CD4-positive, alpha-beta T cell treated with Interleukin-1 beta for 1 hour (primary cell): ENCODE measurements at places on chromosomes 1 and 21.

GRCh38 chr1:203271018-203271743 lies 34.1 kb upstream of the BTG2 start:
- peak; percentile 80 for DNase-seq

- DNase-seq = peak; percentile 68
Observed at GRCh38 chr21:34029743-34030528, 43.4 kb upstream of the MRPS6 start.

DNA sequence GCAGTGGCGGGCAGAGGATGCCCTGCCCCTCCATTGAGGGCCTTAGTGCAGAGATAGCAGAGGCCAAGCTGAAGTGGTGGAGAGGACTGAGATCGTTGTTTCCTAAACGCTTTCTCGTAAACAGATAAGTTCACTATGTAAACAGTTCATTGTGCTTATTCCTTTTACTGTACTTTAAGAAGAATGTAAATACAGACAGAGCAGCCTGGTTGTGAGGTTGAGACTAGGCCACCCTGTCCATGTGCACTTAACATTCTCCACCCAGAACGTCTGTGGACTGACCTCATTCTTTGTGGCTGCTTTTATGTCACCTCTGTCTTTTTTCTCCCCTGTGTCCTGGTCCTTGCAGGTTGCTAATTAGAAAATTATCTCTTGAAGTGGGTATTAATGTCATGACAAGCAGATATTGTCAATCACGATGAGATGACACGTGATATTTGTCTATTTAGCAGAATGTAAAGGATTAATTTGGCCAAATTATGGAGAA lies 8.5 kb downstream of the CENPS start:
- no peak for DNase-seq

- peak; percentile 64 for DNase-seq
Observed at GRCh38 chr1:113042285-113043143, 30.5 kb upstream of the LRIG2 start.

GRCh38 chr1:30345491-30346130 lies 377.8 kb downstream of the MATN1 start:
- DNase-seq = no peak

DNA sequence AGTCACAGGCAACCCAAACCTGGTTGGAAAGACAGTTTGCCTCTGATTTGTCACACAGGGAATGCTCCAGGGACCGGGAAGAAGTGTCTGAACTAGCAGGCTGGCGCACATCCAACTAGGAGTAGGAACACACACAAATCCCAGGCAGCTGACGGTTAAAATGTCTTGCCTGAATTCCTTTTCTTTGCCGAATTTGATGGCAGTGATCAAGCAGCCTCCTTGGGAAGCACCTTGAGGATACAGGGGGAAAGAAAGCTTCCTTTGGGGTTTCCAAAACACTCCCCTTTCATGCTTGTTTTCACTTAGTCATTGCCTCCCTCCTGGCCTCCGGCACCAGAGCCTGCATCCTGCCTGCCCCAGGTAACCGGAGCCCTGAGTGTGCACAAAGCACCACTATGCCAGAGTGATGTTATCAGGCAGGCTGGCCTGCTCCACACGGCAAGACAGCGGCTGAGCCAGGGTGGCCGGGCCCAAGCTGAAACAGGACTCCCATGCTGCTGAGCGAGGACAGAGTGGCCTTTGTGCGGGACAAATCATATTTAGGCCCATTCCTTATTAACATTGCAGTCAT lies 193.8 kb downstream of the LMX1A start:
- DNase-seq = no peak

GRCh38 chr1:112997781-112998180 lies 41.8 kb upstream of the SLC16A1 start:
- DNase-seq = no peak

- DNase-seq = no peak
Observed at GRCh38 chr1:40630488-40631223, 34.8 kb downstream of the RIMS3 start.

GRCh38 chr1:63403386-63403785 lies 36.0 kb downstream of the ALG6 start:
- no peak for DNase-seq

- no peak for DNase-seq
Observed at GRCh38 chr1:203932556-203932955, 71.2 kb downstream of the SNRPE start.

DNA sequence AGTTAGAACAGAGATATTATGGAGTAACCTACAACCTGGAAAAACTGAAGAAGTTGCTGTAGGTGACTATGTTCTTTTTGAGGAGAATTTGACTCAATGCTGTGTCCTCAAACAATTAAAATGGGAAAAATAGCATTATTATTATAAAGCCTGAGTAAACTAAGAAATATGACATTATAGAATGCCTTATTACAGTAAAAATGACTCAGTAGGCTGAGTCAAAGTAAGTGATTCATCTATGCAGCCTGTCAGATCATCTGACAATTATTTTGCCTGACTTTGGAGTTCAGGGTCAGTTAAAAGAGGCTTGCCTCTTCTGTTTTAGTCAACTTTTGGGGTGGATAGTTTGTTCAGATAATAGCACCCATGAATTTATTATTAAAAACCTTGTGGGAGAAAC lies 150.8 kb upstream of the PTGFR start:
- no peak for DNase-seq

GRCh38 chr1:150487763-150488115 lies 520 bp downstream of the TARS2 start:
- DNase-seq = no peak

GRCh38 chr1:91591175-91591974 lies 90.7 kb downstream of the CDC7 start:
- no peak for DNase-seq

DNA sequence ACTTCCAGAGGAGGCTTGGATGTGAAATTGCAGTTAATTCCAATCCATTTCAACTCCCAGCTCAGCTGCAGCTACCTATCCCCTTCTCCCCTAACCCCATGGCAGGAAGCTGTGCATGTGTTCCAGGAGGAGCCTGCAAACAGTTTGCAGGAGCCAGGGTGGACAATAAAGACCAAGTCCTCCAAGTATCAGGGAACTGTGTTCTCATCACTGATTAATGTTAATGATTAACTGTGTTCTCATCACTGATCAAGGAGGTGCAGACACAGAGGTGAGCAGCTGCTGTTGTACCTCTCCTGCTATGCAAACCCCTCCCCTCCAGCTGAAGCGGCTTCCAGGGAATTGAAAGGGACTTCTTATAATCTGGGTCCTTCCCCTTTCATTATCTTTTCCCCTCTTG lies 19.2 kb downstream of the CLDN19 start:
- DNase-seq = no peak

DNA sequence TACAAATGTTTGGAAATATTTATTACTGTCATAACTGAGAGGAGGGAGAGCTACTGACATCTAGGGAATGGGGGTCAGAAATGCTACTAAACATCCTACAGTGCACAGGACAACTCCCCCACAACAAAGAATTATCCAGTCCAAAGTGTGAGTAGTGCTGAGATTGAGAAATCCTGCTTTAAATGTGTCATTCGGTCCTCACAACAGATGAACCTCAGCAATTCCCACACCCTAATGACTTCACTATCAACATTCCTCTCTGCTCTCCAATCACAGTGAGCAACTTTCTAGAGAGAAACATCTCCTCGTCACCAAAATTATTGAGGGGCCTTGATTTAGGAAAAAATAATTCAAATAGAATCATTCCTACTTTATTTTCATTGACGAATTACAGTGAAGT lies 18.0 kb downstream of the OMA1 start:
- DNase-seq = no peak

DNA sequence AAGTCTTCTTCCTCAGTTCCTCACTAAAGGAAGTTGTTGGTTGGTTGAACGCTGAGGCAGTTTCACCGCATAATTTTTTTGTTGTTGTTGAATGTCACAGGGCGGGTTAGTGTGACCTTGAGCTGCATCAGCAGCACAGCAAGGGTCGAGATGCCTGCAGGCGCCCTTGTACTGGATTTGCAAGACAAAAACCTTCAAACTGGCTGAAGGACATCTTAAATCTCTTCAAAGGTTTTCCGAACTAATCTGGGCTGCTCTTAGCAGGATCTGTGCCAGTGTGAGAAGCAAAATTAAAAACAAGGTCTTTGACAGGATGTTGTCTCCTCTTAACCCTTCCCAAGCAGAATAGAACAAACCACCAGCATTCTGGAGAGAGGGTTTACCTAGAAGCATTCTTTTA lies 59.4 kb downstream of the NRIP1 start:
- no peak for DNase-seq

GRCh38 chr21:39658066-39658465 lies 45.3 kb downstream of the B3GALT5 start:
- DNase-seq = no peak

- DNase-seq = no peak
Observed at GRCh38 chr1:27572679-27573426, 31.1 kb downstream of the AHDC1 start.
